ENCODE measurements at places on chromosomes 12 and 14. TPM values are rescaled to one million over a fixed set of nuclear protein-coding genes. Genes with fewer than 3 reads are reported as not detected.

DNA sequence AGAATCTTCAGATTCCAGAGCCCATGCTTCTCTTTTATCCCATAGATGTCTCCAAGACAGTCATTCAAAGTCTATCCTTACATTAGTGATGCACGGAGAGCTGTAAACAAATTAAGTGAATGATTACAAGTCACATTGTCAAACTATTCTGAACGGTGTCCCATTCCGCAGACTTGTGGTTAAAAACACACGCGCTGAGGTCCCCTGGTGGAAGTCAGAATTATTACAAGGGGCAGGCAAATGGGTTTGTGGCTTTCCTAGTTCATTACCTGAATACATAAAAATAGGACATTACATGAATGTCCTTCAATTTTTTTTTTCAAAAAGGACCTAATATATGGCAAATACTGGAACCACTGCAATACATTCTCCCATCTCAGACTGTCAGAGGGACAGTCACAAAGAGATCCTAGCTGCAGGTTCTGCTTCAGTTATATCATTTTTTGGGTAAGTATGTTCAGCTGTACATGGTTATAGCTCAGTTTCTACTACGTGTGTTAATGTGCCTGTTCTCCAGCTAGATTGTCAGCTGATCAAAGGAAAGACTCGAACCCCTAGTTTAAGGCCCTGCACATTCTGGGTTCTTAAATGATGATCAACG, 53.1 kb upstream of the STON2 start:
- no peak for DNase-seq

- no peak for DNase-seq
These were observed 224.3 kb downstream of the PELI2 start for GRCh38 chr14:56342494-56342942.

The POTEM gene
- total RNA-seq: not detected

GRCh38 chr12:100494026-100494425, 20.4 kb downstream of the NR1H4 start:
- DNase-seq: no peak

The PTGDR gene
- total RNA-seq: not detected

DNA sequence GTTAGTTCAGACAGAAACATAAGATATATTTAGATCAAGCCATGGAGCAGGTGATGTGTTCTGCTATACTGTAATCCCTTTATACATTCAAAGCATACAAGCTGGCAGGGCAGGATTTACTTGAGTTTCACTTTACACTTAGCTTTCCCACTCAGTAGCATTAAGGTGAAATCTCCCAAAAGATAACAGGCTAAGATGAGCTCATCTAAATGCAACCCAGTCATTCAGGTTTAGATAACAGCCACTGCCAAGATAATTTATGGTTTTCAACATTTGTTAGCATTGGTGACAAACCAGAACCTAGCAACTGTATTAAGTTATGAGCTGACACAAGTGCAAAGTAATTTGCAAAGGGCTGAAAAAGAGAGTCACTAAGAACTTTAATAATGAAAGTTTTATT, 925.1 kb upstream of the ATXN7L3B start:
- DNase-seq: no peak

DNA sequence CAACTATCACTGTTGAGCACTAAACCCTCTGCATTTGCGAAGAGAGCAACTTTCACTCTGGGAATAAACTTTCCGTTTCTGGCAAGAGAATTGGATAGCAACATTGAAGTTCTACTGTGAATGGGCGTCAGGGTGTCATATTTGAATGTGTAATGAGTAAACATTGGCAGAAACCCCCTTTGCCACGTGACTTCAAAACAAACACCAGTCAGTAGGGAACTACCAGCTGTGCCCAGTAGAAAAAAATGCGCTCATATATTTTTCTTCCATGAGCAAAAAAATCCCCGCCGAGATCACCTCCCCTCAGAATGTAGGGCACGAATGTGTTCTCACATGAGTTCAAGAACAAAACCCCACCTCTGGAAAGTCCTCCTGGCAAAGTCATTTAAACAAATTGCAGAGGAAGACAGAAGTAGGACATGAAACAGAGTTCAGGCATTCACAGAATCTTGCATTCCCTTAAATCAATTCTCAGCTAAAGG, 80.6 kb downstream of the BTG1 start:
- no peak for DNase-seq

GRCh38 chr14:79167957-79168356, 997.8 kb downstream of the NRXN3 start:
- no peak for DNase-seq

- DNase-seq: no peak
These were observed 136.6 kb upstream of the OVCH1 start for GRCh38 chr12:29634057-29634456.

- no peak for DNase-seq
These were observed 650 bp downstream of the LLPH start for GRCh38 chr12:66129934-66130266.

- no peak for DNase-seq
These were observed 4.6 kb downstream of the BTG1 start for GRCh38 chr12:92140896-92141536.

GRCh38 chr12:111411185-111411764, 5.6 kb downstream of the SH2B3 start:
- DNase-seq: no peak

DNA sequence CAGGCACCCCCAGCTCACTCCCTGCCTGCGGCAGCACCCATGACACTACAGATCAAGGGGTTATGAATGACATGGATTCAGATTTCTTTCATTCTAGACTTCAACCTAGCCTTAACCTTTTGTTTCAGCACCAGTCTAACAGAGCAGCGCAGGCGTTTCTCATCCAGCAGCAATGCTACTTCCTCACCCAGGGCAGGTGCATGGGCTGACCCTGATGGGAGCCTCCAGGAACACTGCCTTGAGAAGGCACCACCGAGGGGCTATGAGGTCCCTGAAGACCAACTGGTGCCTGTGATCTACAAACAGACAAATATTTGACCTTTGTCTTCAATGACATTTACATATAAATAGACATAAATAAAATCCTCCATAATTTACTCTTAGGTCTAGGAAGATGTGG, 10.8 kb downstream of the CDCA4 start:
- no peak for DNase-seq

DNA sequence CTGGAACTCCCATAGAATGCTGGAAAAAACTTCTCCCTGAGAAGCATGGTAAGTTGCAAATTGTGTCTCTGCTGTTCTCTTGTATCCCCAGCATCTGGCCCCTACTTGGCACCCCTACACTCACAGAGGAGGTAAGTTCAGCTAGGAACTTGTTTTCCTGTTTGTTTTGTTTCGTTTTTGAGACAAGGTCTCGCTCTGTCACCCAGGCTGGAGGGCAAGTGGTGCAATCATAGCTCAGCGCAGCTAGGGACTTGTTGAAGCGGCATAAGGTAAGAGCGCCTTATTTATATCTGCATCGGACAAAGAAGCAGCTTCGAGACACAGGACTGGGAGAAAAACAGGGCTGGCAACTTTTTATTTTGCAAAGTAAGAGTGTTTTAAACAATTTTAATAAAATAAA, 18.5 kb upstream of the ANO2 start:
- DNase-seq: no peak

DNA sequence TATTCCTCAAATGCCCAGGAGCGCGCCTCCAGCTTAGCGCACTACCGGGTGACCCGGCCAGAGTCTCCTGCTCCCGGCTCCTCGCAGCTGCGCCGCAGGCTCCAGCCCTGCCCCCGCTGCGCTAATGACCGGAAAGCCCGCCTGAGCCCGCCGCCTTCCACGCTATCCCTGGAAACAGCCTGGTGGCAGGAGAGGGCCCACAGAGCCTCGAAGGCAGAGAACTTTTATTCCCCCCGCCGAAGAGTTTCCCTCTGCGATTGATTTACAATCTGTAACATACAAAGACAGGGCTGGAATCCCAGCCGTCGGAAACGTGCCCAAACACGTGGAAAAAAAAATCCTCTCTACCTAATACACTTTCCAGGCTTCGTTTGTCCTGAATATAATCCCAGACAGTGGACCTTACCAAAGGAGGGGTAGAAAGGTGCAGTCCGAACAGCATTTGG, 1.5 kb downstream of the COL2A1 start:
- no peak for DNase-seq

GRCh38 chr14:47778631-47779030, 103.2 kb upstream of the MDGA2 start:
- DNase-seq: no peak

GRCh38 chr14:99242238-99242637, 29.8 kb downstream of the BCL11B start:
- no peak for DNase-seq

DNA sequence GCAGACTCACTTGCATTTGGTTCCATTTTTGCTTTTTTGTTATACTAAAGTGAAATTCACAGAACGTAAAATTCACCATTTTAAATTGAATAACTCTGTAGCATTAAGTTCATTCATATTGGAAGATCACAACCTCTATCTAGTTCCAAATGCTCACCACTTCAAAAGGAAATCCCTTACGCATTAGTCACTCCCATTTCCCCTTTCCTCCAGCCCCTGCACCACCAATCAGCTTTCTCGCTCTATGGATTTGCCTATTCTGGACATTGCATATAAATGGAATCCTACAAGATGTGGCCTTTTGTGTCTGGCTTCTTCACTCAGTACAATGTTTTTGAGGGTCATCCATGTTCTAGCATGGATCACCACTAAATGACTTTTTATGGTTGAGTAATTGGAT, 294.5 kb downstream of the KSR2 start:
- DNase-seq: peak; percentile 13

DNA sequence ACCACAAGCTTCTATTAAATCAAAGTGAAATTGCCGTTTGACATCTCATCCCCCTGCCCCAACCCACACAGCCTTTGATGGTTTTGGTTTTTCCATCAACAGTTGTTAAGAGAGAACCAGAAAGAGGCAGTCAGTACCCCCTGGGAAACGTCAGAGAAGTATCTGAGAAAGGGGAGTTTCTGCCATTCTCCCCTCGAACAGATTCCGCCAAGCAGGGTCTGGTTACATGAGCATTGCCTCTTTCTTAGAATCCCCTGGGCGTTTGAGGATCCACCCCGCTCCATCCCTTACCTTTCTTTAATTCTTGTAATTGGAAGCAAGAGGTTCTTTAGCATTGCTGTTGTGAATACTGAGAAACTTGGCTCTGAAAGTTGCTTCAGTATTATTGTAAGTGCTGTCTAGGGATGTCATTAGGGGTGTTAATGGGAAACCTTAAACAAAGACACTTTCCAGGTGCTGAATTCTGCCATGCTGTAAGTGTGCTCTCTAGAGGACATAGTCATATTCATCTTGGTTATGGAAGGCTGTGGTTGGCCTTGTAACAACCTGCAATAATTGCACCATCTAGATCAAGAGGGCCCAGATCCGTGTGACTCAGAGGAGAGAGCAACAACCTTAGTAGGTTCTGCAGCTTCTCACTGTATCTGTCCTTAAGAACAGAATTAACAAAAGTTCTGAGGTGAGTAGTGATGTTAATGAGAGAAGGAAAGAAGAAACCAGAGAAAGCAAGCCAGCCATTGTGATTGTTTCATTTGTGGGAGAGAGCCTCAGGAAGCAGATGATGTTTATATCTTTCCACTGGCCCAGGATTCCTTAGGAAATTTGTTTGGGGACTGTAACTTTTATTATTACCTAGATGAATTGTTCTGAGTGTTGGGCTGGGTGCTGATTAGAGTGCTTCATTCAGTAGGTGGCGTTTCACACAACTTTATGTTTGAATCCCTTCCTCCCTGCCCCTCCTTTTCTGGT, 9.0 kb downstream of the TMBIM6 start:
- DNase-seq: no peak

The MYH7 gene
- not detected for total RNA-seq

The AVPR1A gene
- total RNA-seq: not detected

The CGRRF1 gene
- total RNA-seq: 6.0 TPM

The INHBE gene
- total RNA-seq: 7.4 TPM

DNA sequence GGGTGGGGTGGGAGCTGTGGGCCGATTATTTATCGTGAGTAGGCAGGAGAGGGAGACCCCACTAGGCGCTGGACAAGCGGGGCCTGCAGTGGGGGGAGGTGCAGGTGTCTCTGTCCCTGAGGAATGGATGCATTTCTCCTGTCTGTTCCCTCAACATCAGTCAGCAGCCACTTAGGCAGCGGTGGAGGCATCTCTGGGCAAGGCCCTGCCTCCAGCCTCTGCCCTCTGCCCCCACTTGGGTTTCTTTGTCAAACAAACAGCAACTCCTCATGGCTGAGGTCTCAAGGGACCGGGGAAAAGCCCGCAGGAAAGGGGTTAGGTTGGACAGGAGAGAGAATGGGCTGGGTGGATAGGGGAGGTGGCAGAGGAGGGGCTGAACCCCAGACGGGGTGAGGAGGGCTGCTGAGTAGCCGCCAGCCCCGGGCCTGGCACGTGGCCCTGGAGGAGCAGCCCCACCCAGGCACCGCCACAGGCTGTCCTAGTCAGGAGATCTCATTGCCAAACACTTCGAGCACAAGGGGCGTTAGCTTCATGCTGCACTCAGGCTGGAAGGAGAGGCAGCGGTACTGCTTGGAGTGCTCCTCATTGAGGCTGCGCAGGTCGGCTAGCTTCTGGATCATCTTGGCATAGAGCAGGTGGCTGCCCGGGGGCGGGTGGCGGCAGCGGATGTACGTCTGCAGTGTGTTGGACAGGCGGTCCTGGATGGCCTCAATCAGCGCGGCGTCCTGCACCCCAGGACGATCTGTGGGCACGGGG, 24.7 kb upstream of the HDAC7 start:
- no peak for DNase-seq

The GALNT8 gene
- total RNA-seq: not detected

The L3HYPDH gene
- 22.3 TPM for total RNA-seq

DNA sequence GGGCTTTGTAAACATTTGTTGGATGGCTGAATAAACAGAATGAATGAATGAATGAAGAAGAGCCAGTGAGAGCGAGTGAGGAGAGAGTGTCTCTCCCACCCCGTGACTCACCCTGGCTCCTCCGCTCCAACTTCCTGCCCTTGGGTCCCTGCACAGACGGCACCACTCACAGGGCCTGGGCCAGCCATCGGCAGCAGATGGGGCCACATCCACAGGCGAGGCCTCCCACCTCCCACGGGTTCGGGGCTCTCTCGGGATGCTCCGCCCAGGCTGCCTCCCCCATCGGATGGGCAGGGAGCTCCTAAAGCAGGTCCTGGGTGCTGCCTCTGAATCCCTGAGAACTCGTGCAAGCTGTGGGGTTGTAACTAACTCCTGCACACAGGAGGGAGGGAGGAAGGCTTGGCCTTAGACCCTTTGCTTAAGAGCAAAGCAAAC, 41.3 kb downstream of the CCNK start:
- peak; percentile 57 for DNase-seq

DNA sequence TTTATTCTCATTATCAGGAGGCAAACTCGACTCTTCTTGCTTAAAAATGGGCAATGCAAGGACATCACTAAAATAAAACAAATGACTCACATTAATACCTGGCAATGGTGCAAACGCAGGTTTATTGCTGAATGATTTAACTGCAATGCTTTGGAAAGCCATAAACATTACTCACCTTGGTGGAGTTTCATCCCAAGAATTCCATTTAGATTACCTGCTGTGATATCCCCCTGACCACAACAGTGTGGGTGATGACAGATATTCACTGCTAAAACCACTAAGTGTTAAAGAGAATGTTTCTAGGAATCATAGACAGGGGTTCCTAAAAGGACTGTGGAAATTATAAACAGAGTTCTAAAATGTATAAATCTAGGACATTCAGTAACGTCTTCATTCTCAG, 35.3 kb upstream of the CSRNP2 start:
- DNase-seq: peak; percentile 5

All from MG63 (cell line).